SHP77 treated with DMSO at 0.1 percent for 48 hours (cell line): ENCODE measurements at places on chromosomes 13 and 19.

- no peak for DNase-seq
Measured at GRCh38 chr13:43284162-43284561, 260.8 kb downstream of the DNAJC15 start.

- DNase-seq, result no peak
Measured at GRCh38 chr13:100528353-100528752, 60.2 kb downstream of the GGACT start.

DNA sequence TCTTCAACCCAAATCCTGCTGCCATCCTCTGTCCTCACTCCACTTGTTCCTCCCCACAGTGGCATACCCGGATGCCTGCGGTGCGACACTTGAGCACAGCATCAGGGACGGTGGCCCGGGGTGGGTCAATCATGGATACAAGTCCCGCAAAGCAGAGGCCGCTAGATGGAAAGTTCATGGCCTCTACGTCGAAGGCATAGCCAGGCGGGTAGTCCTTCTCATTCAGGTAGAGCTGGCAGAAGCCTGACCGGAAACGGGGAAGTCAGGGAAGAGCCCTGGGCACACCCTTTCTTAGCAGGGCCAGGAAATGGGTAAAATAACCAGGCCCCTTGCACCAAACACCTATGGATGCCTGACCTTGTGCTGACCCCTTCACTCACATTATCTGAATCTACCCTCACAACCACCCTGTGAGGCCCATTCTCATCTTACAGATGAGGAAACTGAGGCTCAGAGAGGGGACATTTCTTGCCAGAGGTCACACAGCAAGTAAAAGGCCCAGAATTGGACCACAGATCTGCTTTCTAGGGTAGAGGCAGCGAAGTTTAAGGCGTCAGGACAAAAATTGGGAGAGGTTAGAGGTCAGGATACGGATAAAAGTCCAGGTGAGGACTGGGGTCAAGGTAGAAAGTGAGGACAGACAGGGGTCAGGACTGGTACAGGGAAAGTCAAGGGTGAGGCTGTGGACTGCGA, 6.5 kb downstream of the ATP4A start:
- DNase-seq, result no peak

GRCh38 chr13:45196622-45197021, 4.2 kb downstream of the KCTD4 start:
- no peak for DNase-seq

DNA sequence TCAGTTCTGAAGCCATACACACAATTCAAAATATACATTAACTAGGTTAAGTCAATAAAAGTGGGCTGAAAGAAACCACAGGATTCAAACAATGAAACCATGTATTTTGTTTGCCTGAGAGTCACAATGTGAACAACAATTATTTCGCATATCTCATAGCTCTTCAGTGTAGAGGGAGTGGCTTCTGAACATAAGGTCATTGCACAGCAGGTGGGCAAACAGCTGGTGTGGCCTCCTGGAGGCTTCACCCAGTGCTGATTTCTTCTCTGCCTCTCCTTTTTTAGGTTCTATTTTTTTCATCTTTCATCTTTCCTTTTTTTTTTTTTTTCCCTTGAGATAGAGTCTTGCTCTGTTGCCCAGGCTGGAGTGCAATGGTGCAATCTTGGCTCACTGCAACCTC, 40.4 kb upstream of the ZNF254 start:
- DNase-seq, result peak; percentile 18

DNA sequence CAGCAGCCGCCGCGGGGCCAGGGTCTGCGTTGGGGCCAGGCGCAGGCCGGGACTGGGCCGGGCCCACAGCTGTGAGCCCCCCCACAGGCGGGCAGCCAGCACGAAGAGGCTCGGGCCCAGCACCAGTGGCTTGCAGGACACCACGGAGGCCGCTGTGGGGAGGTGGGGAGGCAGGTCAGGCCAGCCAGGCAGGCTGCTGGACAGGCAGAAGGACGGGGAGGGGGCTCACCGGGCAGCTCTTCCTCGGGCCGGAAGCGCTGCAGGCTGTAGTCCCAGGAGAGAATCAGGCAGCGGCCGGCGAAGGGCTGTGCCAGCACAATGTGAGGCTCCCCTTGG, 8.3 kb downstream of the LGI4 start:
- no peak for DNase-seq

DNA sequence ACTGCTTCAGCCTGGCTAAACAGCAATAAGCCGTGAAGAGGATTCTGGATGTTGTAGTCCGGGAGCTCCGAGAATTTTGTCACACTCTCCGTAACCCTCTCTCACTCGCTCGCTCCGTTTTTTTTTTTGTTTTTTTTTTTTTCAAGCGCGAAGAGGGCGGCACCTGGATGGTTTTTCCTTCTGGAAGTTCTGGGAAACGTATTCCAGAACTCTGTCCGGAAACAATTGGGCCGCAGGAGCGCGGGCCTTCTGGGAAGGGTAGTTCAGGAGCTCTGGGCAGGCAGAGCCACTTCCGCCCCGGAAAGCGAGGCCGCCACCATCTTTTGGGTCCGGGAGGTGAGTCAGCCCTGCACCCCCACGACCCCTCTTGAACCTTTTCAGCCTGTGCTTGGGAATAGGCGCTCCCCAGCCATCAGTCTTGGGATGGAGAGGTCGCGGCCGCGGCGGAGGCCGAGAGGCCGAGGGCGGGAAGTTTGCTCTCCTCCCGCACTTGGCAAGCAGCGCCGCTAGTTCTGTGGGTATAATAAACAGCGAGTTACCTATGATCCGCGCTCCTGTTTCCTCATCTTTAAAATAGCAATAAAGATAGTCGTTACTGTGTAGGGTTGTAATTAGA, at the start of gene ZNF227:
Gene ZNF227 (plus strand): TSS at position 283 of the 616 bp plus-strand sequence. CDS start 5,261 bp downstream, outside the sequence.
- DNase-seq, result peak; percentile 78

GRCh38 chr19:14433554-14434501, 722 bp downstream of the PKN1 start:
- DNase-seq, result peak; percentile 20

DNA sequence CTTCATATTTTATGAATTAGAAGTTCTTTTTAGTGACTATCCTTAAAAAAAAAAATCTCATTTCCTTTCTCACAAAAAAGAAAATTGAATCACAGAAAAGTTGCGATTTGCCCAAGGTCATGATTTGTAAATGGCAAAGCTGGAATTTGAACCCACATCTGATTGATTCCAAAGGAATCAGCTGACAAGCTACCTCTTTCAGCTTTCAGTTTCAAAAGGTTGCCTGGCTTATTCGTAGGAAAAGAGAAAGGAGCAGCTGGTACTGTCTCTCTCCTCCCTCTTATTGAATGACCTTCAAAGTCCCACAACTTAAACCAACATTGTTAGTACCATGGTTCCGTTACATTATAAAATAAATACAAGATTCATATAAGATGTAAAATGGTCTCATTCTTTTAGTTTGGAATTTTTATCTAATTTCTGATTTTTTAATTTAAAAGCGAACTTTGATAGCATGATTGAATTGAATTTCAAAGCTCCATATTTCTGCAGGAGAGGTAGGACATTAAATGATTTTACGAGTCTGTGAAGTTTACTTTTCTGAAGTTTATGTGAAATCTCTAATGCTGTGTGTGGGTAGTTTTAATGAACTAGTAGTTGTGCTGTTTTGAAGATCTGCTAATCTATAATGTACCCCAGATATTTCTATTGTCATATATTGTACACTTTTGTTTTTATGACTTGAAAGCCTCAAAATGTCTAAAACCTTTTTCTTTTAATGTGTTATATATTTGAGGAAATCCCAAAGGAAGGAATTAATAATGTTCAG, 18.5 kb upstream of the KCTD4 start:
- no peak for DNase-seq

GRCh38 chr13:61410669-61411297, 4.9 kb downstream of the PCDH20 start:
- DNase-seq, result no peak

DNA sequence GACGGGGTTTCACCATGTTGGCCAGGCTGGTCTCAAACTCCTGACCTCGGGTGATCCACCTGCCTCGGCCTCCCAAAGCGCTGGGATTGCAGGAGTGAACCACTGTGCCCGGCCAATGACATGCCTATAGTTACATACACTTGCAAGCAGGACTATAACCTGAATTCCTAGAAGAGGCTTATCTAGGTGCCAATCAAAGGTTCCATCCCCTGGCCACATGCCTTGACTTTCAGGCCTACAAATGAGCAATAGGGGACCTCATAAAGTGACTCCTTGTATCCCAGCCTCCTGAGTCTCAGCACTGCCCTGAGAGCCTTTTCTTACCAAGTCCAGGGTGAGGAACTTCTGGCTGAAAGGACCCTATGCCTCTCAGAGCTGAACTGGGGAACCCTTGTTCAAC, 3.9 kb upstream of the LSM4 start:
- DNase-seq, result no peak

DNA sequence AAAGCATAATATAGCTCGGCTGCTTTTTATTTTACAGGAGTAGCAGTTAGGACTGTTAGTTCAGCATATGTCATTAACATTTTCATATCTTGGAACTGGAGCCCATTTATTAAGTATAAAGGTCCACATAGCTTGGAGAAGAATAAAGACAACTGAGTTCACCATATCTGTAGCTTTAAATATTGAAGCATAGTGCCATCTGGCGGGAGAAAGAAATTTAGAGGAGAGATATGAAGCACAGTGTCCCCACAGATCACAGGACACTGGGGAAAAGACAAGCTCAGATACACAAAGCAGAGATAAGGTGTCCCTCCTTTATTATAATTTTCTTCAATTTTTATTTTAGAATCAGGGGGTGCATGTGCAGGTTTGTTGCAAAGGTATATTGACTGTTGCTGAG, 104.7 kb upstream of the FREM2 start:
- peak; percentile 41 for DNase-seq

- DNase-seq, result peak; percentile 46
Measured at GRCh38 chr19:10288662-10289166, 1.0 kb upstream of the ICAM5 start.

GRCh38 chr13:99045396-99045795, 67.5 kb upstream of the DOCK9 start:
- no peak for DNase-seq
